ENCODE measurements at places on chromosomes 7 and 10.
A peak's percentile ranks its signal among the peaks of the same experiment; 100 is the strongest.

GRCh38 chr7:88771417-88771816 lies 11.9 kb downstream of the ZNF804B start:
- DNase-seq = no peak

DNA sequence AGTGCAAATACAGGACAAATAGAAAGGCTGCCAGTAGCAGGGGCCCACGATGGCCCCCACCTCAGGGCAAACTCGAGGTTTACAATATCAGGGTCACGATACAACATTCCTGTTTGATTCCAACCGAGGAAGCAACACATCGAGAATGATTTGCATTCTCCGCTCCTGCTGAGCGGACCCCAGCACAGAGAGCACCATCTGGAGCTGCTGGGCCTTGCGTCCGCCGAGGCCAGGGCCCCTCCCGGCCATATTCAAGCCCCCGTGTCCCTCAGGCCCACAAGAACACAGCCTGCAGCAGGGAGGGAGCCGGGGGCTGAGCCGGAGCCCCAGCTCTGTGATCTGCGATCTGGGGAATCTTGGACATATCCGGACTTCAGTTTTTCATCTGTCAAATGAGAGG lies 84.3 kb downstream of the PRKAG2 start:
- no peak for DNase-seq

- DNase-seq = peak; percentile 74
Measured at GRCh38 chr7:12389089-12389700, 14.5 kb downstream of the VWDE start.

DNA sequence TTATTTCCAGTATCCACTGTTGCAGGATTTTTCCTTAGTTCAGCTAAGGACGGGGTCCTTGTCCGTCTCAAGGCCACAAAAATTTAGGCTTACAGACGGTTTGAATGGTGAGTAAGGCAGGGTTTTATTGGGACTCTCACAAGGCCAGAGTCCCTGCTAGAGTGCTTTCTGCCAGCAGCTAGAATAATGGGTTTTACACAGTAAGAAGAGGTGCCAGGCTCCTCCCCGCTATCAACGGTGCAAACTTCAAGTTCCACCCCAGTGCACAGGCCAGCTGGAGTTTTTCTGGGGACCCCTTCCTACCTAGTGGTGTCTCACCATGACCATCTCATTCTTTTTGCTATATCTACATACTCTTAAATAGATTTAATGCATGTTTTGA lies 198.5 kb upstream of the KCTD7 start:
- no peak for DNase-seq

- DNase-seq = no peak
Measured at GRCh38 chr7:69796416-69796815, 198.1 kb downstream of the AUTS2 start.

DNA sequence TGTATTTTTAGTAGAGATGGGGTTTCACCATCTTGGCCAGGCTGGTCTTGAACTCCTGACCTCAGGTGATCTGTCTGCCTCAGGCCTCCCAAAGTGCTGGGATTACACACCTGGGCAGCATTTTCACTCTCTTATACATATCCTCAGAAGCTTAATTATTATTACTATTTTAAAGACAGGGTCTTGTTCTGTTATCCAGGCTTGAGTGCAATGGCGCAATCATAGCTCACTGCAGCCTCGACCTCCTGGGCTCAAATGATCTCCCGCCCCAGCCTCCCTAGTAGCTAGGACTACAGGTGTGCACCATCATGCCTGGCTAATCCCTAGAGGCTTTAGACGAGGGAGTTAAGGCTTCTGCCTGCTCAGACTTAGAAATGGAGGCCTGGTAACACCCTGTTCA lies 26.3 kb downstream of the UNC5B start:
- DNase-seq = no peak
